Osteocyte (in vitro differentiated cells): ENCODE measurements at places on chromosomes 4 and X. TPM values are rescaled to one million over a fixed set of nuclear protein-coding genes. Genes with fewer than 3 reads are reported as not detected.

GRCh38 chrX:104621781-104622180 lies 55.8 kb downstream of the IL1RAPL2 start:
- no peak for DNase-seq

GRCh38 chrX:10992110-10992509 lies 119.0 kb upstream of the HCCS start:
- DNase-seq = no peak

DNA sequence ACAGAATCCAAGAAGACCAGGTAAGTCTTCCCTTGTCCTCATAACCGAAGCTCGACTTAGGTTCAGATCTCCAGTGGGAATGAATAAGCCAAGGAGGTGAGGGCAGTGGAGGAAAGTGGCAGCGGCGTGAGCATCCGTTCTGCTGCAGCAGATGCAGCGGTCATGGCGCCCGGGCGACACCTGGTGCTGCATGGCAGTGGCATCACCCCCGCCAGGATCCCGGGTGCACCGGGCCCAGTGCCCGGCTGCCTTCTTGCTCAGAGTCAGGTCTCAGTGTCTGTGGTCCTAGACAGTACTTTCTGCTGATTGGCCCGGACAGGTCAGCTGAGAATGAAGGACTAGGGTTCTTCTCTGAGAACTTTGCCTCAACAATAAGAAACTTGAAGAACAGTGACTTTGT lies 83.4 kb upstream of the SORBS2 start:
- DNase-seq = no peak

The SLC49A3 gene
- total RNA-seq = 0.31 and 0.67 TPM in 2 replicates

DNA sequence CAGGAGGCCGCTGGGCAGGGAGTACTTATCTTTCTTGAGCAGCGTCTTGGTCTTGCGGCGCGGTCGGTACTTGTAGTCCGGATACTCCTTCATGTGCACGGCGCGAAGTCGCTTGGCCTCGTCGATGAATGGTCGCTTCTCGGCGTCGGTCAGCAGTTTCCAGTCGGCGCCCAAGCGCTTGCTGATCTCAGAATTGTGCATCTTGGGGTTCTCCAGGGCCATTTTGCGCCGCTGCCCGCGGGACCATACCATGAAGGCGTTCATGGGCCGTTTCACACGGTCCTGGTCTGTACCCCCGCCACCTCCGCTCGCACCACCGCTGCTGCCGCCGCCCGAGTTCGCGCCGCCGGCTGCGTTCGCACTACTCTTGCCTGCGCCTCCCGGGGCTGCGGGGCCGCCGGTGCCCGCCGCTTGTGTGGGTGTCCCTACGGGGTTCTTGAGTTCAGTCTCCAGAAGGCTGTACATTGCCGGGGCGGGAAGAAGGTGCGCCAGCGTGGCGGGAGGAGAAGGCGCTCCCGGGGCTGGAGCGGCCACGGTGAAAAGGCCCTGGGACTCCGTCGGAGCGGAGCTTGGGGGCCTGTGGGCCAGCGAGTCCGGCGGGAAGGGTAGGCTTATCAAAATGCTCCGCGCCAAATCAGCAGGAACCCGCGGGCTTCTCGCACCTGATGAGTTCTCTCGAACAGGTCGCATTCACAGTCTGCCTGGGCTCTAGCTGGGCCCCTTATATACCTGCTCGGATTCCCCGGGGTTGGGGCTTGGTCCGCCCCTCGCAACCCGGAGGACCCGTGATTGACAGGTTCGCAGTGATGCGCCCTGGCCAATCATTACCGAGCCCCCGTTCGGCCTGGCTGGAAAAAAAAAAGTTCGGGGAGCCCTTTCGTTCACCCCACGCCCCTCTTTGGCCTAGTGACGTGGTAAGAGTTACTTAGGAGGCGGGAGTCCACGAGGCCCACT lies at the start of gene SOX3:
Gene SOX3, minus strand, starts transcription at position 699 of the 954 bp plus-strand sequence. Its CDS starts 9 bp downstream, at position 690.
- DNase-seq = no peak

The PNMA5 gene
- total RNA-seq = not detected in 2 replicates

DNA sequence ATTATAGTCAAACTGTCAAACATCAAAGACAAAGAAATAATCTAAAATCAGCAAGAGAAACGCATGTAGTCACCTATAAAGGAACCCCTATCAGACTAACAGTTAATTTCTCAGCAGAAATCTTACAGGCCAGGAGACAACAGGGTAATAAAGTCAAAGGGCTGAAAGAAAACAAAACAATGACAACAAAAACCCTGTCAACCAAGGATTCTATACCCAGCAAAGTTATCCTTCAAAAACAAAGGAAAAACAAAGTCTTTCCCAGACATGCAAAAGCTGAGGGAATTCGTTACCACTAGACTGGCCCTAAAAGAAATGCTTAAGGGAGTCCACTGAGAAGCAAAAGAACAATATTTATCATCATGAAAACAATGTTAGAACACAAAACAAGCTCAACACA lies 22.1 kb downstream of the TMEM154 start:
- DNase-seq = no peak

DNA sequence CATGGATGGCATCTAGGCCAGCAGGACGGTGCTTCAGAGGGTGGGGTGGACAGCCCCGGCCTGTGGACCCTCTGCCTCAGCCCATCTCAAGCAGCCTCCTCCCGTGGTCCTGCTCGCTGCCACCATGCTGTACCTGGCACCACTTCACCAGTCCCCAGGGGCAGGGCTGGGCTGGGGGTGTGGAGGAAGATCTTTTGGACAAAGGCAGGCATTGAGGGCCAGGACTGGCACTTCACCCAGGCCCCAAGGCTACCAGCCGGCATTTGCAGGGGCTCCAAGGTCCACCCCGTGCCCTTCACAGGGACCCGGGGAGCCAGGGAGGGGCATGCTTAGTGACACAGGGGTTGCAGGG lies 713 bp downstream of the PLXNB3 start:
- no peak for DNase-seq

GRCh38 chr4:71974681-71975080 lies 57.1 kb upstream of the NPFFR2 start:
- DNase-seq = no peak

DNA sequence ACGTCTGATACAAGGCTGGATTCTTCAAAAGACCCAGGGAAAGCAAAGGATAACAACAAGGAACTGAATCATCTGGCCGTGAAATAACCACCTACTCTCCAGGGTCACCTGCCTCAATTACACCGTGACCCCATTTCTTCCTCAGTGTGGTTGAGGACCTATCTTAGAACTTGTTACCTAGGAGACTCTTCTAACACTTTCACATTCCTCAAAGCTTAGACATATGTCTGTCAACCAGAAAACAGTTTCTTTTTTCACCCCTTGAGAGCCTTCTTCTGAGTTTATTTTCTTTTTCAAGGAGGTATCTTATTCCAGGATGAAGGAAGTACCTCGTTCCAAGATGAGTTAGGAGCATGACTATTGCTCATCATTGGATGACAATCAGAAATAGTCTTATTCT lies 337.8 kb downstream of the ARHGAP24 start:
- DNase-seq = no peak

- DNase-seq = no peak
Observed at GRCh38 chr4:168847771-168848502, 162.1 kb downstream of the CBR4 start.

DNA sequence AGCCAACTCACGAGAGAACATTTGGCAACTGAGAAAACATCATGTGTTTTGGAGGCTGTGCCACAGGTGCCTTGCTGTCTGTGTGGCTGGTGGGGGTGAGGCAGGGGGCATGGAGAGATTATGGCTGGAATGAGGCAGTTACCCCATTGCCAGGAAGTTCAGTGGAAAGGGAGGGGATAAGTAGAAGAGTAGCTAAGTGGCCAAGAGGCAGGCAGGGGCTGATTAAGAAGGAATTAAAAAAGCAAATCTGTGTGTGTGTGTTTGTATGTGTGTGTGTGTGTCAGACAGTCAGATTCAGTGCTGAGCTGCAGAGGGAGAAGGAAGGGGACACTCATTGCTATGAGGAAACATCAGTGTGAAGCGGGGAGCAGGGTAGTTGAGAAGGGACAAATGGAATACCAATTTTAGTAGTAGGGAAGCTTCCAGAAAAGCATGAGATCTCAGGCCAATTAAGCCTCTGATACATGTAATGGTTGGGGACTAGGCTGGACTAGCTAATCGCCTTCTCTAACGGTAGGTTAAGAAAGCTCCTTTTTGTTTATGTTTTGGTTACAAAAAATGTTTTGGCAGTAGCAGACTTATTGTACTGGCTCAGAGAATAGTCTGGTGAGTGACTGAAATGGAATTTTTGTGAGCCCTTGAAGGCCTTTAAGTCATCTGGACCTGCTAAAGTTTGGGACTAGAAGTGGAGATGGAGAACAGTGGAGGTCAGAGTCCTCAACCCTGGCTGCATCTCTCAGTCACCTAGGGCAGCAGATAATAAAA lies 18.5 kb downstream of the TMEM164 start:
- DNase-seq = no peak

GRCh38 chr4:101596781-101597552 lies 193.6 kb upstream of the BANK1 start:
- DNase-seq = no peak

The BTK gene
- not detected in 2 replicates for total RNA-seq

- DNase-seq = no peak
Observed at GRCh38 chr4:73822389-73822788, 14.1 kb upstream of the CXCL6 start.

DNA sequence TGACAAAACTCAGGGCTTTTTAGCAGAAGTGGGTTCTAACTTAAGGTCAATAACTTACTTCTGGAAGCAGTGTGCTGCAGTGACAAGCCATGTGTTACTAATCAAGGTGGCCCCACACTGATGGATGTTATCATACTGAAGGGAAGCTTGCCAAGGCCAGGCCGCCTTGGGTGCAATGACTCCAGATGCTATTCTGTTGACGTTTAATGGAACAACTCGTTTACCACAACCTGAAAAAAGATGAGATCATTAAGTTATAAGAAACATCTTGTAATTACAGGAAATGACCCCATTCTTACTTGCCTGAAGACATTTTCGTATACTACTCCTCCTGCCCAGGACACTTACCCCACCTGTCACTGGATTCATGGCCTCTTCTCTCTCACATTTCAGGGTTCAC lies 38.9 kb upstream of the TMPRSS11D start:
- DNase-seq = no peak

DNA sequence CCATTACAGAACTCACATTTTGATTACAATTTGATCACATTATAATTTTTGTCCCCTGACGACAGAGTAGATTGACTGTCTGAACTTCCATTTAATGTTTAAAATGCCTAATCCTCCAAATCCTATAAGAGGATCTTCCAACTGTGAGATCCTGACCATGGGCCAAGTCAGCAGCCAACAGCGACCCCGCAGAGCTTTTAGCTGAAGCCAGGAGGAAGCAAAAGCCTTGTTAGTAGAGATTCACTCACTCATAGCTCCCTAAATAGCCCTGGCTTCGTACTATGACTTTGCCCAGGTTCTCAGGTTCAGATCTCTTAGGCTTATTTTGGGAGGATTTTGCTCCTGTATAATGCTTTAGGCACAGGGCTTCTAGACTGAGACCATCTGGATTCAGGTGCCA lies 413.1 kb downstream of the NKX6-1 start:
- DNase-seq = no peak

- no peak for DNase-seq
Observed at GRCh38 chr4:6110681-6111353, 89.5 kb downstream of the JAKMIP1 start.

GRCh38 chr4:118322831-118323502 lies 29.8 kb downstream of the PRSS12 start:
- DNase-seq = no peak

DNA sequence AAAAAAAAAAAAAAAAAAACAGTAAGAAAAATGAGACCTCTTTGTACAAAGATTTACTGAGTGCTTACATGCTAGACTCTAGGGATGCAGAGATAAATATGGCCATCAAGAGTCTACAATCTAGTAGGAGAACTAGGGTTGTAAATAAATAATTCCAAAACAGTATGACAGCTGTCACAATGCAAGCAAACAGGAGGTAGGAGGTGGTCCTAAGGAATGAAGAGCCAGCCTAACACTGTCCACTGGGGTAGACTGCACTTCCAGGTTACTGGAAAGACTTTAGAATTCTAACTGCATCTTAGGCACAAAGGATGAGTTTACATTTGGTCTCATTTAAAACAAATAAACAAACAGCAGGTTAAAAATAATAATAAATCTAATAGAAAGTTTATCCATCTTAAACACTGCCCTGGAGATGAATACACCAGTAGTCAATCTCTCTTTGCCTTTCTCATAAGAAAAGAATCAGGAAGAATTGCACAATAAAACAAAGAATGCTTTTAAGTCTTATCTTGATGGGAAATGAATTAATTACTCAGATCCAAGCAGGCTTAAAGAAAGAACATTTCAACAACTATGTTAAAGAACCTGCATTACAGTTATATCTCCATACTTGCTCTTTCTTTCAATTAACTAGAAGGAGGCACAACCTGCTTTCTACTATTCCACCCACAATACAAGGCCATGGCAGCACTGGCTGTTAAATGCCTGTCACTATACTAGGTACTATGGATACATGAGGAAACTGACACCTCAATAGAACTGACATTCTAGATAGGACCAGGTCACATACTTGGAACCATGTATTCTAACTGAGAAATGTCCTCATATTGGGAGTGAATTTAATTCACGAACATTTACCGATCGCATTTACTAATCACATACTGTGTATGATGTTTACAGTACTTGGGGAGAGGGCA lies 12.7 kb downstream of the ADGRA3 start:
- no peak for DNase-seq
